ENCODE measurements at places on chromosomes 2 and 18.

GRCh38 chr18:29838556-29838955 lies 1204.0 kb downstream of the DSC3 start:
- DNase-seq: no peak

DNA sequence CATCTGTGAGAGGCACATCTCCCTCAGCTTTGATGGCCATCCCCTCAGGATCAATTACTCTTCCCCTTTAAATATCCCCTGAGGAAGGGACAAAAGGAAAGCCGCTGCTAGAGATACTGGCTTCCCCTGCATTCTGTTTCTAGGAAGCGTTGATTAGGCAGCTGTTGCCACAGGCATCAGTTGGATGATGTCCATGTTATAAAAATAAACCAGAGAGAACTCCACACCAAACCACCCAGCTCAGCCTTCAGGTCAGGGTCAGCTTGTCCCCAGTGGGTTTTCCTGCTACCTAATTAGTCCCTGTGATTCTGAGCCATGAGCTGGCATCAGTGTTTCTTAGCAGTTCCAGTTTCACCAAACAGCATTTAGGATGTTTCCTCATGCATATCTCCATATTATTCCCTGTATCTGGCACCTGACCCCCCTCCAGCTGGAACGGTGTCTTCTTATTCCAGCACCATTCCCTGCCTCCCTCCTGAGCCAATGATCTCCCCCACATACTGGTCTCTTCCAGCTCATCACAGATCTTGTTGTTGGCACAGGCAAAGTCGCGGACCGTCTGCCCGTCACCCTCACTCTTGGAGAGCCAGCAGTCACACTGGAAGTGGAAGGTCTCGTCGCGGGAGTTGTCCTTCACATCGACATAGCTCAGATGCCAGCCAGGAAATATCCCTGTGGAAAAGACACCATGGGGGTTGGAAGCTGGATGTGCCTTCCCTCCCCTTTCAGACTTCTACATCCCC lies 168.4 kb downstream of the LOXHD1 start:
- no peak for DNase-seq

DNA sequence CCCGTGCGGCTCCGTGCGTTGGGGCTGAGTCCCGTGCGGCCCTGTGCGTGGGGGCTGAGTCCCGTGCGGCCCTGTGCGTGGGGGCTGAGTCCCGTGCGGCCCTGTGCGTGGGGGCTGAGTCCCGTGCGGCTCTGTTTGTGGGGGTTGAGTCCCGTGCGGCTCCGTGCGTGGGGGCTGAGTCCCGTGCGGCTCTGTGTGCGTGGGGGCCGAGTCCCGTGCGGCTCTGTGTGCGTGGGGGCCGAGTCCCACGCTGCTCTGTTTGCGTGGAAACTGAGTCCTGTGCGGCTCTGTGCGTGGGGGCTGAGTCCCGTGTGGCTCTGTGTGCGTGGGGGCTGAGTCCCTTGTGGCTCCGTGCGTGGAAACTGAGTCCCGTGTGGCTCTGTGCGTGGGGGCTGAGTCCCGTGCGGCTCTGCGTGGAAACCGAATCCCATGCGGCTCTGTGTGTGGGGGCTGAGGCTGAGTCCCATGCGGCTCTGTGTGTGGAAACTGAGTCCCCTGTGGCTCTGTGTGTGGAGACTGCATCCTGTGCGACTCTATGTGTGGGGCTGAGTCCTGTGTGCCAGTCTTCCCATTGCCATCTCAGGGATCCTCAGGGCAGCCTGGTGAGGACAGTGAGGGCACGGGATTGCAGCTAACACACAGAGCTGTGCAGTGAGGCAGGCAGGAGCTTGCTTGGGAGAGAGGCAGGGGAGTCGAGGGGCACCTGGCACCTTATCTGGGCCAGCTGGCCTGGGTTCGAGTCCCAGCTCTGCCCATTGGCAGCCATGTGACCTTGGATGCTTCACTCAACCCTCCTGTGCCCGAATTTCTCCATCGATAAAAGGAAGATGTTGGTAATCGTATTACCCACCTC lies 44.5 kb downstream of the LDLRAD4 start:
- no peak for DNase-seq

DNA sequence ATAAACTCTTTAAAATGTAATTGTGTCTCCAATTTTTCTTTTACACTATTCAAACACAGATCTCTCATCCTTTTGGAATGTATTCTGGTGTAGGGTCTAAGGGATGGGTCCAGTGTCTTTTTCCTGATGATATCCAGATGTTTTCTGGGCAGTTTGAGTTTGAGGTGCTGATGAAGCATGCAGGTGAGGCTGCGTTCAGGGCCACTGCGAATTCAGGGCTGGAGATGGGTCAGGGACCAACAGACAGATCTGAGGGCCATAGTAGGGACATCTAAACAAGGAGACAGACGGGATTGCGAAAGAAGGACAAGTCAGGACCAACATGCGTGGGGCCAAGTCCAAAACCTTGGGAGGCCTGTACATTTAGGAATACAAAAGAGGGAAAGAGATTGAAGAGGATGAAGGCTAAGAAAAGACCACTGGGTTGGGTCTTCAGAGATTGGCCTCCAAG lies 70.2 kb downstream of the ACAA2 start:
- no peak for DNase-seq

DNA sequence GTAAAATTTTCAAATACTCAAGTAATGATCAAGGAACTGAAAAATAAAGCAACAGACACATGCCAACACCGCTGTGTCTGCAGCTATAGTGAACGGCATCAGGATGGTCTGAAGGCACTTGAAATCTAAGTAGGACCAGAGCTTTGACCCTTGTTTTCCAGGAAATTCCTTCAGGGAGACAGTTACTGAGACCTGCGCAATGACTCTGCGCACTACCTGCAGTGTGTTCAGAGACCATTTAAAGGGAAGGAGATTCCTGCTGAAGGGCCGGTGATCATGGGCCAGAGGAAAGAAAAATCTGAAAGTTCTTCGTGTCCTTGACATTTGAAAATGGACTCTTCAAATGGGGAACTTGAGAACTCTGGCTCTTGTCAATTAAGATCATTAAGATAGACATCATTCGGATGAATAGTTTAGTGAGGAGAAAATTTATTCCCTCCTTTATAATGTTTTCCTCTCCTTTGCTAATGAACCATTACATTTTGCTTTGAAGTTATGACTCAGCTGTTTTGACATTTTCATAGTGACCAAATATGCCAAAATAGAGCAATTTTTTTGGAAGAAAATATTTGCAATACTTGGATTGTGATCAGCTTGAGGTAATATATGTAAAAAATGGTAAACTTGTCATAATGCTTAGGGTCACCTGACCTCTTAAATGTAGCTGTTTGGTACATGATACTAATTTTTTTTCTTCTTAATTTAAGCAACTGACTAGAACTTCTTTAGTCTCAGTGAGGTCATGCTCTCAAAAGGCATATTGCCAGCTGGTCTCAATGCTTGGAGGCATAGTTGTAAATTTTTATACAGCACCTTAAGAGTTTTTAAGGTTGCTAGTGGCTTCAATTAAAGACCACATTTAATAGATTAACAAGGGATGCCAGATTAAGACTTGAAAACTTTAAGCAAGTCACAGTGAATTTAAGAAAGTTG lies 329.3 kb downstream of the ARHGAP15 start:
- no peak for DNase-seq

GRCh38 chr2:219277703-219278654 lies 1.2 kb upstream of the DNAJB2 start:
- peak; percentile 78 for DNase-seq

DNA sequence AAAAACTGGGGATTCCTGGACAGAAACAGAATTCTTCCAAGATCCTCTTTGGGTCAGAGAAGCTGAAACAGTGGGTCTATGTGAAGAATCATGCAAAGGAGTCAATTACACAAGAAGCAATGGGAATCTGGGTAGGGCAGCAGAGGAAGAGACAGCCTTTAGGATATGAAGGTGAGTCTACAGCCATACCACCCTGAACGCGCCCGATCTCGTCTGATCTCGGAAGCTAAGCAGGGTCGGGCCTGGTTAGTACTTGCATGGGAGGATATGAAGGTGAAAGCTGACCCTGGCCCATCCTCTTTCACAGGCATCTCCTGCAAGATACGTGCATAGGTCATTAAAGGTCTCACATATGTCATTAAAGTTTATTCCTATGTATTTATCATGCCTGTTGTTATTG lies 1080.9 kb upstream of the FANCL start:
- no peak for DNase-seq

DNA sequence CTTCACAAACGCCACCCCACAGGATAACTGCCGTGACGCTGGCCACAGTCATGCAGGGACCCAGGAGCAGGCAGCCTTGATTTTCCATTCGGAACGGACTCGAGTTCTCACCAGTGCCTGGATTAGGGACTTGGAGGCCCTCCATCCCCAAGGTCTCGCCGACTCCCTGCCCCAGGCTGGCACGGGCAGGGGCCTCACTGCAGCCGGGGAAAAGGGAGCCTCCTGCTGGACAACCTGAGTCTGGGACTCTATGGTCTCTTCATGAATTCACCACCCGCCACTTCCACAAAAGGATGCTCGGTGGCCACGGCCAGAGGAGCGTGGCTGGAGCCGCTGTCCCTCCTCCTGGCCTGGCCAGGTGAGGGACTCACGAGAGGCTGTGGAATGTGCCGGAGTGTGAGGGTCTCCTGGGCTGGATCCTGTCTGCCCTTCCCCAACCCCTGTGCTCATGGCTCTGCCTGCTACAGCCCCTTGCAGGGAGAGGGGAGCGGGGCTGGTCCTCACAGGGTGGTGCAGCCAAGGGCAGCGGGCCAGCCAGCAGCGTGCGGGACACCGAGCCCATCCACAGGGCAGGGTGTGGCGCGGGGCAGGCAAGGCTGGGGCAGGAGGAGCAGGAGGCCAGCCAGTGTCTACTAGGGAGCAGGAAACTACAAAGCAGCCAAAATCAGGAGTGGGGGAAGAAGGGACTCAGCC lies 42.3 kb downstream of the AQP12A start:
- DNase-seq: no peak

DNA sequence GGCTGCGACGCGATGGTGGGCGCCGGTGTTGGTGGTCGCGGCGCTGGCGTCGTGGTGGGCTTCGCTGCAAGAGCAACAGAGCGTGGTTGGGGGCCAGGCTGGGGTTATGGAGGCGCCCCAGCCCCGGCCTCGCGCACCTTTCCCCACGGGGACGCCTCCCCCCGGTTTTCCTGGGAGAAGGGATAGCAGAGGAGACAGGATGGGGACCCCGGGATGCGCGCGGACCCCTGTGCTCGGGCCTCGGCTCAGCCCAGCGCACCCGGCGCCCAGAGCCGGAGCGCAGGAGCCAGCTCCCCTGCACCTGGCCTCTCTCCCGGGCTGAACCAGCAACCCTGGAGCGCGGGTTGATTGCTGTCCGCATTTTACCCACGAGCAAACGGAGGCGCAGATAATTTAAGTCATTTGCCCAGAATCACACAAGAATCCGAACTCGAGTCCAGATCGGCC lies 1.0 kb downstream of the CD8A start:
- DNase-seq: no peak

GRCh38 chr2:23409248-23409647 lies 24.3 kb downstream of the KLHL29 start:
- no peak for DNase-seq
